ENCODE measurements at places on chromosomes 16 and 17.

GRCh38 chr16:70746040-70746707 lies 54.8 kb downstream of the VAC14 start:
- no peak for DNase-seq

GRCh38 chr16:27177031-27177774 lies 26.1 kb upstream of the KDM8 start:
- DNase-seq = no peak

DNA sequence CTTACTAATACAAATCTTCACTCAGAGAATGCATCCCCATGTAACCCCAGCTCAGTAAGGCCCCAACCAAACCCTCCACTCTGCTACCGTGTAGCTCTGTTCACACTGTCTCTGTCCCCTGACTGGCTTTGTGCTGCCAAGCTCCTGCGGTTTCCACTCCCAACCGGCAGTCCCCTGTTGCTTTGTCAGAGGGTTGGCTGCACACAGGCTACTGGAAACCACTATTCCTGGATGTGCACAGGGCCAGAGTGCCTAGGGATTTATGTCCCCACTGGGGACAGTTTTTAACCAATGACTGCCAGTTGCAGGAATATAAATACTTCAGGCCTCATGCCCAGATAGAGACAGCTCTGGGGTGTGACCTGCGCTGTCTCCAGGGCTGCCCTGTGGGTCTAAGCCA lies 157.1 kb upstream of the C16orf82 start:
- no peak for DNase-seq

DNA sequence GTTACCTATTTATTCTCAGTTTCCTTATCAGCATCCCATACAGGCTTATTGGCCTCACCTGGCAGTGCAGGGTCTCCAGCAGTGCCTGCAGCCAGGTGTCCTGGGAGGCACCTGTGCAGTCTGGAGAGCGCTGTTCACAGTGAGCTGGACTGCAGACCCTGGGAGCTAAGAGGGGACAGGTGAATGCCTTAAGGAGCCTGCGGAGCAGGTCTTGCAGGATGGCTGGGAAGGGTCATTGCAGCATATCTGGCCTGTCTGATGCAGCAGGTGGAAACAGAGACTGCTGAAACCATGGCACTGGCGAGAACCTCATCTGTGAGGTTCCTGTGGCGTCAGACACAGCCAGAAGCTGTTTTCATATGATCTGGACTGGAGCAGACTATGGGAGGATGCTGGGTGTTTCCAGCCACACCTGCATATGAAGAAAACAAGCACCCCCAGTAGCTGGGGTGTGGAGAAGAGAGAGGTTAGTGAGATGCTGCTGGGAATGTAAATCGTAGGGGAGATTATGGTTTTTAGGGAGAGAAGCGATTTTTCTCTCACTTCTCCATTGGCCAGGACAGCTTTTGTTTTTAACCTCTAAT lies 77.0 kb downstream of the NTN1 start:
- DNase-seq = no peak

DNA sequence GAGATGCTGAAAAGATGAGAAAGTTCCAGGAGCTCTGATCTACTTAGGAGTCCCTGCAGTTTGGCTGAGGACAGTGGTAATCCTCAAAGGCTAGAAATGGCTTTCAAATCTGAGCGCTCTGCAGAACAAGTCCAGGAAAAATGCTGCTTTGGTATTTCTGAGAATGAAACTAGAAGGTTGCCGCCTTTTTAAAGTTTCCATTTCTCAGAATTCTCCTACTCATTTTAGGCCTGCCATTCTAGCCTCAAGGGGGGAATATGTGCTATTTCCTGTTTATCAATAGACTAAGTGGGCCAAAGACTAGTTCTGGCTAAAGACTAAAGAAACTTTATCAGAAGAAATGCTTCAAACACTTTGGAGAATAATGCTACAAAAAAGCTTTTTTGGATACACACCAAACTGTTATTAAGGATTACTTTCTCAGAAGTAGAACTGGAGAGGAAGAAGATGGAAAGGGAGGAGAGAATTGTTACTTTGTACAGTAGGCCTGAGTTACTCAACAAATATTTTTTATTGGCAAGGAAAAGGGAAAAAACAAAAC lies at the start of gene SLFN12L:
SLFN12L (minus strand) TSS at position 78 of the 541 bp plus-strand sequence. CDS start 15,314 bp downstream, outside the sequence.
- no peak for DNase-seq

GRCh38 chr16:85990861-85991301 lies 91.9 kb downstream of the IRF8 start:
- no peak for DNase-seq
